ENCODE measurements at places on chromosomes 6 and 20.

DNA sequence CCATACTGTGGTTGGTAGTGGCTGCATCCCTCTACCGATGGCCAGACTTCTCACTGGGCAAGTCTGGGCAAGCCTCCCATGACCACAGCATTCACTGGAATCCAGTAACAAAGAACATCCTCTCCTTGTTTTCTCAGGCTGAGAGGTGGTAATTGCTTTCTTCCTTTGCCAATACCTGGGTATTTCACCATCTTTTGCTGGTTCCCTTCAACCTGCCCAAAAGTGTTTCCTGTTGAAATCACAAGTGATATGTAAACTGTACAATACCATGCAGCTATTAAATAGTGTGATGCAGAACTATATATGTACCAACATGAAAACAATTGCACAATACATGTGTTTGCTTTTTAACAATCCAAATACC, at the start of gene PTCHD4:
Gene PTCHD4 (minus strand): TSS at position 55 of the 364 bp plus-strand sequence. CDS start 42,240 bp downstream, outside the sequence.
- no peak for DNase-seq
- H3K4me1 ChIP-seq = no peaks in the 10 kb centered on the region
- H3K27ac ChIP-seq = no peak within 1 kb of the TSS
- no peaks in the 10 kb centered on the region for H3K36me3 ChIP-seq
- H3K4me3 ChIP-seq = no peak within 1 kb of the TSS
- H3K27me3 ChIP-seq = no peaks in the 10 kb centered on the region

DNA sequence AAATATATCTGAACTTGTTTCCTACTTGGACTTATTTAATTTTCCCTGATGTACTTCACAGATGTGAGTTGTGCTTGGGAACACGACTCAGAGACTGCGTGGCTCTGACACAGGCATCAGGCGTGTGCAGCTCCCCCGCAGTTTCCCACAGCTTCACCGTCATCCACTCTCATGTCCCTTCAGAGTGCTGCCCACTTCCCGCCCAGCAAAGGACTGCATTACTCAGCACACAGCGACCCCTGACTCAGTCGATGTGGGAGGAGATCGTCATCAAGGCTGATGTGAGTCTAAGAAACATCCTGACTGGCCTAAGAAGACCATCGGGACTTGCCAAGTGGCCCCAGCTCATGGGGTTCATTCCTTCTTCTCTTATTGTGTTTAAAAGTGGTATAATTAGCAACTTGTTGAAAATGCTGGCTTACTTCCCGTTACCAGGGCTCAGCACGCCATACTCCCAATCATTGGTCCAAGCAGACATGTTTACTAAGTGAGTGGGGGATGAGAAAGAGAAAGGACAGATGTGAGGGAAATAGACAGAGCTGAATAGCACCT, 539.4 kb upstream of the JARID2 start:
- no peak overlapping the region for H3K4me3 ChIP-seq
- peaks cover 19% of the 10 kb centered on the region for H3K4me1 ChIP-seq
- no peaks in the 10 kb centered on the region for H3K36me3 ChIP-seq
- no peak overlapping the region for H3K27ac ChIP-seq
- no peak for DNase-seq

DNA sequence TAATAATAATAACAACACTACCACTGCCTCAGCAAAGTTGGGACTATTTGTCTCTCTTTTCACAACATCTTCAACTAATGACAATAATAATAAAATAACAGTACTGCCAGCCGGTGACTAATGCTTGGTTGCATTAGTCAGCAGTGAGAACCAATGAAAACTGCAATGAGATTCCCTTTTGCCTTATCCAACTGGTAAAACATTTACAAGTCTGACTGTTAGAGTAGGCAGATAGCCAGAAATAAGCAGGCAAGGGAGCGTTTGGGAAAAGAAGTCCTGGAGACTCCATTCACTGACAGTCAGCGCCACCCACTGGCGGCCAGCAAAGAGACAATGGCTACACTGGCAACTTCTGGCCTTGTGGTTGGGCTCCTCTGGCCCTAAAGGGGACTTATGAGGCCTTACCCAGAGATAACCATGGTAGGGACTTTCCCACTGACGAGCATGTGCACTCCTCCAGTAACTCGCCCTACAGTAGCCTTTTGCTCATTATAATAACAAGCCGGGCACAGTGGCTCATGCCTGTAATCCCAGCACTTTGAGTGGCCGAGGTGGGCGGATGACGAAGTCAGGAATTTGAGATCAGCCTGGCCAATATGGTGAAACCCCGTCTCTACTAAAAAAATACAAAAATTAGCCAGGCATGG, 3.4 kb upstream of the NSFL1C start:
- no peak overlapping the region for H3K4me3 ChIP-seq
- no peak for DNase-seq
- peaks cover 19% of the 10 kb centered on the region for H3K4me1 ChIP-seq

GRCh38 chr20:20463933-20464374, 96.0 kb downstream of the INSM1 start:
- H3K4me1 ChIP-seq = no peaks in the 10 kb centered on the region
- no peak overlapping the region for H3K27ac ChIP-seq
- H3K4me3 ChIP-seq = no peak overlapping the region
- no peaks in the 10 kb centered on the region for H3K27me3 ChIP-seq

- DNase-seq = no peak
- H3K4me1 ChIP-seq = peaks cover 62% of the 10 kb centered on the region
- peaks cover 8% of the 10 kb centered on the region for H3K36me3 ChIP-seq
Observed at GRCh38 chr6:151400473-151400872, 9.1 kb upstream of the ZBTB2 start.

GRCh38 chr6:144467172-144467762, 182.1 kb downstream of the UTRN start:
- no peak overlapping the region for H3K27ac ChIP-seq
- no peak for DNase-seq
- no peaks in the 10 kb centered on the region for H3K27me3 ChIP-seq
- peaks cover 28% of the 10 kb centered on the region for H3K4me1 ChIP-seq
- no peak overlapping the region for H3K4me3 ChIP-seq

DNA sequence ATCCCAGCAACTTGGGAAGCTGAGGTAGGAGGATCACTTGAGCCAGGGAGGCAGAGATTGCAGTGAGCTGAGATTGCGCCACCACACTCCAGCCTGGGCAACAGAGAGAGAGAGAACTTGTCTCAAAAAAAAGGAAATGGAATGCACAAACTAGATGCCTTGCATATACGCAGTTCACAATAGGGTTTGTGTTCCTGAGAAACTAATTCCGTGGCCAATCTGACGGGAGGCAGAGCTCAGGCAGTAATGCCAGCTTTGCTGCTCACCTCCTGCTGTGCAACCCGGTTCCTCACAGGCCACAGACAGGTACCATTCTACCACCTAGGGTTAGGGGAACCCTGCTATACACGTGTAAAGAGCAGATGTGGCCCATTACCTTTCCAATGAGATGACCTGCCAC, 1.4 kb downstream of the CDK5RAP1 start:
- H3K4me1 ChIP-seq = peaks cover 52% of the 10 kb centered on the region
- H3K4me3 ChIP-seq = no peak overlapping the region
- H3K36me3 ChIP-seq = peaks cover 1% of the 10 kb centered on the region
- no peak overlapping the region for H3K27ac ChIP-seq

GRCh38 chr6:167779129-167779992, 47.4 kb upstream of the AFDN start:
- H3K27ac ChIP-seq = no peak overlapping the region
- no peaks in the 10 kb centered on the region for H3K4me1 ChIP-seq
- no peak overlapping the region for H3K4me3 ChIP-seq
- no peak for DNase-seq
- H3K36me3 ChIP-seq = no peaks in the 10 kb centered on the region
- no peaks in the 10 kb centered on the region for H3K27me3 ChIP-seq

DNA sequence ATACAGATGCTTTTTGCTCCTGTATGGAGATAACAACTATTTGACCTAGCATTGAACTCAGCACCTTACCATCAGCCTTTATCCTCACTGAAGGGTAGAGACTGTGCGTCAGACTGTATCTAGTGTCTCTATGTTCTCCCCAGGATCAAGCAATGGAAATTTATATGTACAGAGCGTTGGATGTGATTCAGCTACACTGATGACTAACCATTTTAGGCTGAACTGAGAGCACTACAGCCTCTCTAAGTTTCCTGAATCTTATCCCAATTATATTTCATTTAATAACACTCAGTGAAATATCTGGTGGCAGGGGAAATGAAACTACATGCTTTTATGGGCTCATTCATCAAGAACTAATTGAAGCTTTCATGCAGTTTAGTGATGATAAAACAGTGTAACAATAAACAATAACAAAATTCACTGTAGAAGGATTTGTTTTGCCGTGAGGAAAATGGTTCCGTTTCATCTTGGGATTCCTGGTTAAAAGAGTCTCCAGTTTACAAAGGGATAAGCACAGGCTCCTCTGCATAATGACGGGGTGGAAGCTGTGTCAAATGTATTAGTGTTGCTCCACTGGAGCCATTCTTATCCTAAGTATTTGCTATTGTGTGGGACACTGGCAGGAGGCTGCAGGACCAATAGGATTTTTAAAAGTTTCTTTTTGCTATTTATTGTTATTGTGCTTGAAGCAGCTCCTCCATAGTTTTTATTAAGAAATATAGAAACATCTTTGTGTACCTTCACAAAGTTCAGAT, 567.6 kb upstream of the MMS22L start:
- no peak overlapping the region for H3K27ac ChIP-seq
- H3K4me1 ChIP-seq = no peaks in the 10 kb centered on the region
- no peak overlapping the region for H3K4me3 ChIP-seq
- DNase-seq = no peak

All from CD4-positive, alpha-beta memory T cell (primary cell).